T-helper 17 cell (primary cell): ENCODE measurements at places on chromosomes 7 and 10.
A peak's percentile ranks its signal among the peaks of the same experiment; 100 is the strongest.

GRCh38 chr7:114081606-114082425, 163.0 kb upstream of the PPP1R3A start:
- DNase-seq = no peak

- DNase-seq = no peak
These were observed 322.7 kb downstream of the GFRA1 start for GRCh38 chr10:115950320-115950719.

DNA sequence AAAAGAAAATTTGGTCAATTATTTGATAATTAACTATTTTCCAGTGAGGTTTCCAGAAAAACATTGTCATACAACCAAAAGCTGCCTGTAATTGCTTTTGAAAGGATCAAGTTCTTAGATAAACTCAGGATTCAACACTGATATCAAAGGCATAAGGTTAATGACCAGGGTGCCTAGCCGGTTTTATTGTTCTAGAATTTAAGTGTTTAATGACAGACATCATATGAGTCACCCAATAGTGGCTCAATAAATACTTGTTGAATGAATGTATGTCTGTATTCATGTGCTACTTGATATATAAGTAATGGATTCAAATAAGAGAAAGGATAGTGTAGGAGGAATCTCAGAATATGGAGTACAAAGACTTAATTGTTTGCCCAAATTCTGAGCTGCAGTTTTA, 196.1 kb upstream of the LRGUK start:
- no peak for DNase-seq

- no peak for DNase-seq
These were observed 64.2 kb downstream of the CFAP46 start for GRCh38 chr10:132878091-132878729.

- no peak for DNase-seq
These were observed 174.9 kb downstream of the MGMT start for GRCh38 chr10:129641982-129642381.

DNA sequence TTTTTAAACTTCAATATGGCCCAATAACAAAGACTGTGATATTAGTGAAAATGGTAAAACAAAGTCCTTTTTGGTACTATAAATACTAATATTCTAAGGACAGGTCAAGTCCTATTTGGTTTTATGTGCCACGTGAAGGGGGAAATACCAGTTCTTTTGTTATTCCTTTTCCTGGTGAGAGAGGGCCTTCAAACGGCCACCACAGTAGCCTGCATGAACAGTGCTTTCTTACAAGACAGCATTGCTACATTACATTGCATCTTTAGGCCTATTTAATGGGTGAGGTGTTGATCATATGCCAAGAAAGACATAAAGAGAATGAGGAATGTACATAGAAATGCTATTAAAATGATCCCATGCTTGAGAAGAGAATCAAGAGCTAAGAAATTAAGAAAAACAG, 214.8 kb downstream of the LRRTM3 start:
- no peak for DNase-seq

DNA sequence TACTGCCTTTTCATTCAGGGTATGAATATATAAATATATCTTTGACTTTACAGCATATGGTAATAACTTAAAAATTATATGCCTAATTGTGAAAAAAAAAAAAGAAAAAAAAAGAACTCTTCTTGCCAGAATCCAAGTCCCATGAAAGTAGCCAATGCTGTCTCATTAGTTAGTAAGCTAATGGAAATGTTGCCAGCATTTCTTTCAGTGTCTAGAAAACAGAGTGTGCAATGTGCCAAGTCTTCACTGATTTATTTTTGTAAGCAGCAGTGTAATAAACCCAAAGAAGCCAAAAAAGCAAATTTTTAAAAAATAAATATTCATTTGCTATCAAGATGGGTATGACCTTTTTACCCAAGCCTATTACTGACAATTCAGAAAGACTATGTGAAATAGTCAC, 31.1 kb upstream of the LRRN3 start:
- DNase-seq = no peak

DNA sequence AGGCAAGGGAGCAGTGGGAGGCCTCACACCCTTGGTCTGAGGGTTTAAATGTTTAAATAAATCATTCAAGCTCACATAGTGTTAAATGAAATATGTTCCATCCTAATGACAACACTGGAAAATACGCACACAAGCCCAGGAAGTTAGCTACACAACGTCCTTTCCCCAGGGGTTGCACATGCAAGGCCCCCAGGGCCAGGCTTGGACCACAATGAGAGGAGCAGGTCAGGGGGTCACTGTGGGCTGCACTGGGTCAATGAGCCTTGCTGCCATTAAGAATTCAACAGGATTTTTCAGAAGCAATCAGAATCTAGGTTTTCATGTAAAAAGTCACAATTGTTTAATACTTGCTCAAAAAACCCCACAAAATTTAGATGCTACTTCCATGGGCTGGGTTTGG, 64.9 kb upstream of the ADCY1 start:
- no peak for DNase-seq

GRCh38 chr10:92813979-92814378, 34.3 kb upstream of the EXOC6 start:
- DNase-seq = no peak

- DNase-seq = no peak
These were observed 44.8 kb upstream of the GRID1 start for GRCh38 chr10:86411281-86411841.

DNA sequence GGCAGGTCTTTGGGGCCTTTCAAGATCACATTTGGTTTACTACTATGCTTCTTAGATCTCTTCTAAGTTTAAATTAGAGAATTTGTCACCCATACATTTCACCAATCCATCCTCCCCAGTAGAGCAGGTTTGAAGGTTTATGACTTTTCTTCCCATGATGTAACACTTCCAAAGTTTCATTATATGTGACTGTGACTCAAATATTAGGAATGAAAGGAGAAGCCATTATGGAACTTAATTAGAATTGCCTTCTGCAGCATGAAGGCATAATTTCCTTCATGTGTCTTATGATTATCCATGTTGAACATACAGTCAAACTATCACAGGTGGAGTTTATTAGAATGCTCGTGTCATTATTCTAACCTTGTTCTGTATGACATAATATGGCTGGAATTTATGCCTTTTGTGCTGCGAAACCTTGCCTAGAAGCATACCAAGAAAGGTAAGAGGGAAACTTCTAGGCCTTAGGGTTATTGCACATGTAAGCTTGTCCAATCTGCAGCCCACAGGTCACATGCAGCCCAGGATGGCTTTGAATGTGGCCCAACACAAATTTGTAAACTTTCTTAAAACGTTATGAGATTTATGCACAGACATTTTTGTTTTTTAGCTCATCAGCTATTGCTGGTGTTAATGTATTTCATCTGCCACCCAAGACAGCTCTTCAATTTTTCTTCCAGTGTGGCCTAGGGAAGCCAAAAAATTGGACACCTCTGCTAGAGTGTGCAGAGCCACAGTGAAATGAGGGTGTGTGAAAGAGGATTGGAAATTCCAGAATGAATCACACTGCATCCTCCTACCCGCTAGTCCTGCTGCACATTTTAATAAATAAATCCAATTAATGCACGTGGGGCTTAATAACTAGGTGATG, 133.6 kb downstream of the TMEM26 start:
- DNase-seq = no peak

- no peak for DNase-seq
These were observed 3.4 kb downstream of the DOCK4 start for GRCh38 chr7:112202816-112203215.

GRCh38 chr10:43692051-43692825, 43.6 kb upstream of the ZNF32 start:
- DNase-seq = no peak

DNA sequence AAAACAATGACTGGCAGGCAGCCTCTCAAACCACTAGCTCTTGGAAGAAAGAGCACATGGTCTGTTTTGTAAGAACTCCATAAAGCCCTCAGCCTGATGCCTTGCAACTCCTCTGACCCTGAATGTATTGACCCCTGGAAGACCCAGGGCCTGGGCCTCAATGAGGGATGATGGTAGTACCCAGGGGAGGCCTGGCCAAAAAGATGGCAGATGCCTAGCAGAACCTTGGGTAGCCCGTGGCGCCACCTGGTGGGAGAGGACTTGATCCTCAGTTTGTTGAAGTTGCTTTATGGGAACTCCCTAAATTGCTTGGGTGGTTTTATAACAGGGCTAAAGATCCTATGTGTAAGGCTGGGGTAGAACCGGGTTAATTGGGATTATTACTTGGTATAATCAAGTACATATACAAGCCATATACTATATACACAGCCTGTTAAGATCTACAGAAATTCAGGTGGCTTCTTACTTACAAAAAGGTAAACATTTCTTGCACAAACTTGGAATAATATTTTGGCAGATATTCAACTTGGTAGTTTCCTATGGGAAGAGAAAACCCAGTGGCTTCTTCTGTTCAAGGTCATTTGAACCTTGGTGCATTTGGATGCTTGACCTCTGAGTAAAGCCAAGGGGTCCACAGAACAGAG, 95.8 kb upstream of the CACUL1 start:
- DNase-seq = peak; percentile 28

- DNase-seq = no peak
These were observed 55.5 kb upstream of the LOXL4 start for GRCh38 chr10:98323221-98324164.

- DNase-seq = no peak
These were observed 14.4 kb upstream of the TTYH3 start for GRCh38 chr7:2617325-2617905.

DNA sequence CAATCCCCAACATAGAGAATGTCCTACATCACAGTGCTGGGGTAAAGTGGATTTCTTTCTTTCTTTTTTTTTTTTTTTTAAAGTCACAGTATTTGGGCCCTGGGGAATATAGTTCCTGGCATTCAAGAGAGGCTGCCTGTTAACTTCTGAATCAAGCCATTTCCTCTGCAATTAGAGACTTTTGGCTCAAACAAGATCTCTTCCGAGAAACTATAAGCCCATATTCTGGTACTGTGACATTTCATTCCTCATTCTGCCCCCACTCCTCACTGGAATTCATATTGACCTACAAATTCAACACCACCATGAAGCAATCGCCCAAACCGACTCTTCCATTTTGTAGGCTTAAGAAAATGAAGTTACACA, 187.4 kb downstream of the PHTF2 start:
- DNase-seq = no peak

DNA sequence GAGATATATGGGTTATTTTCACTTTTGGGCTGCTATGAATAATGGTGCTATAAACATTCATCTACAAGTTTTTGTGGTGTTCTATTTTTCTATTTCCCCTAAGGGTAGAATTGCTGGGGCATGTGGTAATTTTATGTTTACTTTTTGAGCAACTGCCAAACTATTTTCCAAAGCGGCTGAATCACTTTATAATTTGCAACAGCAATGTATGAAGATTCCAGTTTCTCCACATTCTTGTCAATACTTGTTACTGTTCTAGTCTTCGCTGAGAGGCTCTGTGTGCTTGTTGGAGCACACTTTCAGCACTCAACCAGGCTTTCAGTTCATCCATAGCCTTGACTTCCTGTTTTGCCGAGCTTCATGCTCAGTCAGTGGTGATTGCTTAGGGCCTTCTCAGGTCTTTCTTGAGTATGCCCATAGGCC, 39.0 kb downstream of the ADK start:
- DNase-seq = no peak

GRCh38 chr10:70985824-70986622, 97.7 kb upstream of the PCBD1 start:
- DNase-seq = no peak

- DNase-seq = no peak
These were observed 192.0 kb downstream of the ADAM12 start for GRCh38 chr10:126196281-126196680.

- no peak for DNase-seq
These were observed 326.9 kb downstream of the PLXNA4 start for GRCh38 chr7:132249256-132249971.

- DNase-seq = no peak
These were observed 119.4 kb upstream of the NPS start for GRCh38 chr10:127429601-127430312.

- DNase-seq = no peak
These were observed 5.6 kb upstream of the POLD2 start for GRCh38 chr7:44128721-44129582.

GRCh38 chr7:134021836-134022235, 105.3 kb upstream of the LRGUK start:
- DNase-seq = no peak

GRCh38 chr7:105890290-105890997, 14.0 kb upstream of the ATXN7L1 start:
- DNase-seq = no peak

GRCh38 chr10:16779384-16779915, 37.8 kb downstream of the RSU1 start:
- peak; percentile 18 for DNase-seq

DNA sequence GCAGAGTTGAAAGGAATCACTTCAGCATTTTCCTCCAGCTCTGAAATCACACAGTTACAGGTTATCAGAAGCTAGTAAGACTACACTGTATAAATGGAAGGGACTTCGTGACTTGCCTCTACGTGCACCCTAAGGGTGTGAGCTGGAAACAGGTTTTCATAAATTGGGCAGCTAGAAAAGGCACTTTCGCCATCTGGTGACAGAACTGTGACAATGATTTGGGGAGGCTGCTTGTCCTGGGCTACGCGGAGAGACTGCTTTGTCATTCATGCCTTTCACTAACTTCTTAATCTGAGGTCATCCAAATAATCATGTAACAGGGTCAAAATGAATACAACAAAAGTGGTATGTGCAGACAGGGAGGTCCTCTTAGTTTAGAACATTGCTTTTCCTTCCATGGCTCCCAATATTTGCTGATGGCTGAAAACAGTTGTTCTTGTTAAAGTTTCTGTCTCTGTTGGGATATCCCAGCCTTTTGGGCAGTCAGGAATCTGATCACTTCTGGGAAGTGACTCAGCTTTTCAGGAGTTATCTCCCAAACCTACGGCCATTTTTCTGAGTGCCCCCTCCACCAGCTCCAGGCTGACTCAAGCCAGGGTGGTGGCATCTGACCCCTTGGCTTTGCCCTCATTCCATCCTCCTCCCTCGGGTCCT, 17.8 kb downstream of the VWC2 start:
- no peak for DNase-seq

DNA sequence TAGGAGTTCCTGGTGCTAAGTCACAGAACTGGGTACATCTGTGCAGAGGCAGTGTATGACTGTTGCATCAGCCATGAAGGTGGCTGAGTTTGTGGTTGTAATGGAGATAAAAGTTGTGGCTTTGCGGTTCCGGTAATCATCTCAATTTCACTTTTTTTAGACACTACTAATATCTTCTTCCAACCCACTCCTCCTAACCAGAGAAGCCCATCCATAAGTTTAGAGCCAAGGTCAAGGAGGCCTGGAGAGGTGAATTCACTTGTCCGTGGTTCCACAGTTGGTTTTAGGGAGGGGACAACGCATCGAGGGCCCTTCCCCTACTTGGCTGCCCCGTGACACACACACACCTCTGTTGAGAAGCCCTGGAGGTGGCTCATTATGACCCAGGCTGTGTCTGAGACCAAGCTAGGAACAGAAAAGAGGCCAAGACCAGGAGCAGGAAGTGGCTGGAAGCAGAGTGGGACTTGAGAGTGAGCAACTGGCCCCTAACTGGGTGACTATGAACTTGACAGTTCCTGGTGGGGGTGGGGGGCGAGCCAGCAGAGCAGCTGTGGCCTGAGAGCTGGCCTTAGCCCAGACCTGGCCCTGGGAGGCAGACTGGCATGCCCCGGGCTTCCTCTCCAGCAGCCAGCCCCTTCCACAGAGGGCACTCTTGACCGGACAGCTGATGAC, 66.8 kb upstream of the COL13A1 start:
- no peak for DNase-seq
